Nucleus accumbens (tissue), 56 donors: ENCODE measurements at places on chromosomes 4 and X.

DNA sequence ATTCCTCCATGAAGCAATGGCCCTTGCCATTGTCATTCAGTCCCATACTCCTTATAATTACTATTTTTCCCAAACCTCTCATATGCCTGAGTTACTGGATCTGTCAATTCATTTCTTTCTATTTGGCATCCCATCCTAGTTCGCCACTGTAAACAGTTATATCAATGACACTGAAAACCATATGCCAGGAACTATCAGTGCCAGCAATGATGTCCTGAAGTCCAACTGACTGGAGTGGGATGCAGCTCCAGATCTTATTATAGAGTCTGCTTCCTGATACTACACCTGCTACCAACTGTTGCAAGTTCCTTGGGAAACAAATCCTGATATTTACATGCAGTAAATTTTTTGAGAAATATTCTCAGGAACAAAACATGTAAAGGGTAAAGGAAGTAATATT is 27.0 kb upstream of the BANK1 start:
- DNase-seq: no peak

DNA sequence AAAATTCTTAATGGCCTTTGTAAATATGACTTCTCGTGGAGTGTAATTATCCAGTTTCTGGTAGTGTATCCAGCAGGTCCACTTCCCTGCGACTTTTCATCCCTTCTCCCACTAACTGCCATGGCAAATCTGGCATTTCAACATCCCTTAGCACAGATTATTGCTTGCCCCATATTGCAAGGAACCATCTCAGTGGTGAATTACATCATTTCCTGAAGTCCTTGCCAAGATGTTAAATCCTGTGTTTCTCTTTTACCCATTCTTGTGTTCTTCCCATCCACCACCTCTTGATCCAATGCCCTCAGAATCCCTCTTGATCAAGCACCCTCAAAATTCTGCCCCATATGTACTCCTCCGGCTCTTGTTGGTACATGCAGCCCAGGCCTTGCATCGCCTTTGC is 88.1 kb upstream of the ZNF81 start:
- no peak for DNase-seq

DNA sequence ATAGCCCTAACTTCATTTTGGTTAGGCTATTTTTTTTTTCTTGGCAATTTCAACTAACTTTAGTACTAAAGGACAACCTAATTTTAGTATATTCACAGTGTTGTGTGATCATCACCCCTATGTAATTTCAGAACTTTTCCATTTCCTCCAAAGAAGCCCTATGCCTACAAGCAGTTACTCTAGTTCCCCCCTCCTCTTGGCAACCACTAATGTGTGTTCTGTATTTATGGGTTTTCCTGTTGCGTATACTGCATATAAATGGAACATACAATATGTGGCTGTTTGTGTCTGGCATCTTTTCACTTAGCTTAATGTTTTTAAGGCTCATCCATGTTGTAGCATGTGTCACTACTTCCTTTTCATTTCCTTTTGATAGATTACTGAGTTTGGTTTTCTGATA is 57.6 kb downstream of the N4BP2 start:
- no peak for DNase-seq

DNA sequence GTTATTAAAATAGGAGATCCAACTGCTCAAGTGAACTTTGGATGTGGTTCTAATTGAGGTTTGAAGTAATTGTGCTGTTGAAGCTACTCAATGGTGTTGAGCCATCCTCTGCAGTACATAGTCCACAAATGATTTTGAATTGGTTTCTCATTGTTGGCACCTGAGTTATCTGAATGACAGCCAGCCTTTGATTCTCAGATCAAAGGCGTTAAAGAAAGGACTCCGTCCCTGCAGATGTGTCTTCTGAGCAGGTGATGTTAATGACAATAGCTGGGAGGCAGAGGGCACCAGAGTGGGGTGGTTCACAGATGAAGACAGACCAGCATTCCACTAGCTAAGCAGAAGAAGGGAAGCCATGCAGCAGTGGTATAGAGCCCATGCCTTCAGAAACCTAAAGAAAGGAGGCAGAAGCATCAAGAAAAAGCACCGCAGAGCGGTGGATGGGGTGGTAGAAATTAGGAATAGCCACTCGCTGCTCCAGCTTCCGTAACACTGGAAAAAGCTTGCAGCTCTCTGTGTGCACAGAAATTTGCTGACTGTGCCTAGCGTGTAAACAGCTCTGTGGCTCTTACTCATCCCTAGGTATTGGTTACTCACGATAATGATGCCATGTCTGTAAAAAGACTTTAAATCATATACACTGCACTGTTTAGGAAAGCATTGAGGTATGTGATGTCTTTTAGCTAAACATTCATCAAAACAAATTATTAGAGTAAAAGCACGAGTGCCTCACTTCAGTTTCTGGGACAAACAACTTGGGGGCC is 79.2 kb upstream of the CLCN4 start:
- DNase-seq: no peak

DNA sequence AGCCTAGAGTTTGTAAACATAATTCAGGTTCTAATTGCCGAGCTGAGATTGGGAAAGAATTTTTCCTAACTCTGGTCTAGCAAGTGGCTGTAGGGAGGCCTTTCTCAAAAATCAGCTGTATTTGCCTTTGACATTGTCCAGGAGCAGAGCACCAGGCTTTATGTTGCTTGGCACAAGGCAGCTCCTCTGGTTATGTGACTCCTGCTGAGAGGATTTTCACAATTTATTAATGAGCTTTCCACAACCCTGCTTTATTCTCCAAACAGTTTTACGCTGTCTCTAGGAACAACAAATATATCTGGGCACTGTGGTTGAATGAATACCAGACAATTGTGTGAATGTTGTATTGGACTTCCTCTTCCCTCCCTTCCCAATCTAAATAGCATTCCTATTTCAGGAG is 14.9 kb downstream of the LSM6 start:
- no peak for DNase-seq

GRCh38 chrX:68403522-68403921 is 29.8 kb downstream of the OPHN1 start:
- no peak for DNase-seq

DNA sequence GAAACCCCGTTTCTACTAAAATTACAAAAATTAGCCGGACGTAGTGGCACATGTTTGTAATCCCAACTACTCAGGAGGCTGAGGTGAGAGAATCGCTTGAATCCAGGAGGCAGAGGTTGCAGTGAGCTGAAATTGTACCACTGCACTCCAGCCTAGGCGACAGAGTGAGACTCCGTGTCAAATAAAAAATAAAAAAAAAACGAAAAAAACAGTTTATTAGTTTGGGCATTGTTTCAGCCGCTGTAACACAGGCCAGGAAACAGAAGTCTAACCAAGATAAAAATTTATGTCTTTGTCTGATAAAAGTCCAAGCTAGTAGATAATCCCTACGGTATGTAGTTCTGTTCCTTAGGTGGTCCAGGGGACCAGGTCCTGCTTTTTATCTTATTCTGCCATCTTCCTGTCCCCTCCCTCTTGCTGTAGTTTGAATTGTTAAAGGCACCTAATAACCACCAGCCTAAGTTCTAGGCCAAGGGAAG is 21.4 kb downstream of the USO1 start:
- no peak for DNase-seq

DNA sequence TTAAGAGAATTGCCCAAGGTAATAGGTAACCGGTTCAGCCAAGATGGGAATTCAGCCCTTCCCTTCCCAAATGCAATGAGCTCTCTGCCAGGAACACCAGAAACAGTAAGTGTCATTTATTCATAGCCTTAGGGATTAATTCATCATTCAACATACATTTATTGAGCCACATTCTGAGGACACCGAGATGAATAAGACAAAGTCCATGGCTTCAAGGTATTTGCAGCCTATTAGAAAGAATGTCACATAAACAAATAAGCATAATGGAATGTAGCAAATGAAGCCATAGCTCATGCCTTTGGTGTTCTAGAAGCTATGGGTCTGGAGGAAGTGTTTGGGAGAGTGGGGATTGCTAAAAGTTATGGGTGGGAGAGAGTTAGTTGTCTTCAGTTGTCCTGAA is 6.3 kb upstream of the TAB3 start:
- DNase-seq: no peak

- no peak for DNase-seq
These were observed 102.1 kb upstream of the RASGEF1B start for GRCh38 chr4:81573840-81574239.

DNA sequence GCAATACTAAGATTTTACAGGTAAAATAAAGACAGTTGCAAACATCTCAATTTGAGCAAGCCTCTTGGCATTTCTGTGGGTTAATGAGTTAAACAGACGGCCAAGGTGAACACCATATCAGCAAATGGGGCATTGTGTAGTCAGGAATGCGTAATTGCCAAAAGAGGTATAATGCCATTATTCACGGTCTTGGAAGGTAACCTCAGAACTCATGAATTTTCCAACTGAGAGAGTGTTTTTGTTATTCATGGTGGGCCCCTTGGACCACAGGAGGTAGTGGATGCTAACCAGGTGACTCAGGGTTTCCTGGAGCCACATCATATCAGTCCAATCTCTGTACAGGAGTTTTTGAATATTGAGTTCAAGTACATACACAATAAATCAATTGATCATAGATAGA is 368.0 kb upstream of the TECRL start:
- DNase-seq: no peak

GRCh38 chr4:38050560-38051350 is 90.6 kb downstream of the PTTG2 start:
- DNase-seq: no peak

DNA sequence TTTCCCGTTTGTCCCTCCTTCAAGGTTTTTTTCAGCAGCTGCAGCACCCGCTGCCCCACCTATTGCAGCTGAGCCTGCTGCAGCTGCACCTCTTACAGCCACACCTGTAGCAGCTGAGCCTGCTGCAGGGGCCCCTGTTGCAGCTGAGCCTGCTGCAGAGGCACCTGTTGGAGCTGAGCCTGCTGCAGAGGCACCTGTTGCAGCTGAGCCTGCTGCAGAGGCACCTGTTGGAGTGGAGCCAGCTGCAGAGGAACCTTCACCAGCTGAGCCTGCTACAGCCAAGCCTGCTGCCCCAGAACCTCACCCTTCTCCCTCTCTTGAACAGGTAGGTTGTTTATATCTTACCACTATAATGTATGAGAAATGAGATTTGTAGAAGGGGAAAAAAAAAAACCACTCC is 4.5 kb downstream of the PRR27 start:
- no peak for DNase-seq

GRCh38 chr4:94758700-94759399 is 1.1 kb downstream of the BMPR1B start:
- no peak for DNase-seq

DNA sequence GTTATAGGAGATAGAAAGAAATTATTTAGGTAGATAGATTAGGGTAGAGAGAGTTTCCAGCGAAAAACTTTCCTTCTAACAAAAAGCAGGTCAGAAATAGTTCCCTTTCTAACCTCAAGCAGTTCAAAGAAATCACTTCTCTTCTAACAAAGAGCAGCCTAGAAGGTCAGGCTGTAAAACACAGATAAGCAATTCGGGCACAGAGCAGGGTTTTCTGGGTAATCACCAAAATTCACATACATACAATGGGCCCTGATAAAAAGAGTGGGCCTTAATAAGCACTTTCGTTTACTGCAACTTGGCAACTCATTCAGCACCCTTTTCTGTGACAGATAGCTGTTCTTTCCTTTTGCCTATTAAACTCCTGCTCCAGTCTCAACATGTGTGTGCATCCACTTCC is 13.4 kb upstream of the NAF1 start:
- no peak for DNase-seq

- DNase-seq: no peak
These were observed 459.7 kb downstream of the INPP4B start for GRCh38 chr4:142386449-142386848.

- no peak for DNase-seq
These were observed 942.3 kb upstream of the PRKX start for GRCh38 chrX:4655743-4656142.
